ENCODE measurements at places on chromosomes 6 and 20.

DNA sequence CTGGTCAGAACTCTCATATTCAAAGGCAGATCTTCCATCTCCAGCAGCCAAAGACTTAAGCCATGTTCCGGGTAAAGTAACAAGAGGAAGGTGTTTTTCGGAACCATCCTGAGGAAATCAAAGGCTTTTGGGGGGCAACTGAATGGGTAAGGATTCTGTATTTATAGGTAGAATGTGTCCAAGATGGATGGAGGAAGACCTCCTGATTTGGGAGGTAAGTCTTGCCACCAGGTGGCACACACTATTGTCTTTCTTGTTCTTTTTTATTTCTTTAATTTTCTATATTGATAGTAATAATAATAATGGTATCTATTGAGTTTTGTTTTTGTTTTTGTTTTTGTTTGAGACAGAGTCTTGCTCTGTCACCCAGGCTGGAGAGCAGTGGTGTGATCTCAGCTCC, 53.0 kb upstream of the UBR2 start:
- DNase-seq, result no peak

DNA sequence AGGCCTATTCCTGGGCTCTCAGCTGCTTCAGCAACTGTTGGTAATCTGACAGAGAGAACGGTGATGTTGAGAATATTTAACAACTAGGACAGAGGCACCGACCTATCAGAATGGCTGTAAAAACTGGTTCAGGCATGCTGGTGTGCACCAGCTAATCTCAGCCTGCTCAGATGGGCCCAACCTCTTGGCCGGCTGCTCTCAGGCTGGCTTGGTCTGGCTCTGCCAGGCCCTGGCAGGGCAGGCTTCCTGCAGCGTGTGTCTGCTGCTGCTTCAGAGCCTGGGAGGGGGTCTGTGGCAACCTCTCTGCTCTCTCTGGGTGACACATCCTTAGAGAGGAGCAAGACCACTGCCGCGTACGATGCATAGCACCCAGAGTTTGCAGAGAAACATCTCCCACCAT, 4.8 kb downstream of the SLC2A12 start:
- DNase-seq, result no peak

GRCh38 chr20:33531885-33532284, 42.0 kb downstream of the CBFA2T2 start:
- DNase-seq, result no peak

DNA sequence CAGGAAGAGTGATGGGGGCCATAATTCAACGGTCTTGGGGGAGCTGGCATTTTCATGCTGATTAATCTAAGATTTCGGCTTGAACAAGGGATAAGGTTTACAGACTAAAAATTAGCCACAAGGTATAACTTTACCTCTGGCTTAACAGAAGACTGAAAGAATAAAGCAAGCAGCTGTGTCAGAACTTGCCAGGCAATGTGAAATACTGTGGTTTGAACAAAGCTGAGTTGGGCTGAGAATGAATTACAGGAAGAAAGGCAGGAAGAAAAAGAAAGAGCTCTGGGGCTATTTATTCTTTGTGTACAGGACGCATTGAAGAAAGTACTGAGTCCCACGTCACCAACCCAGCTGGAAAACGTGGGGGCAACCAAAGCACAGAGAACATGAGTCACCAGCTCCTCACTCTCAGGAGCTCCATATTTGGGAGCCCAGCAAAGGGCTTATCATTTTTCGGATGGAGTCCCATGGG, 121.5 kb upstream of the NEDD9 start:
- DNase-seq, result no peak

All from activated T-cell treated with anti-CD3 and anti-CD28 coated beads for 1 hour (primary cell).